ENCODE measurements at places on chromosomes 3 and 15.

DNA sequence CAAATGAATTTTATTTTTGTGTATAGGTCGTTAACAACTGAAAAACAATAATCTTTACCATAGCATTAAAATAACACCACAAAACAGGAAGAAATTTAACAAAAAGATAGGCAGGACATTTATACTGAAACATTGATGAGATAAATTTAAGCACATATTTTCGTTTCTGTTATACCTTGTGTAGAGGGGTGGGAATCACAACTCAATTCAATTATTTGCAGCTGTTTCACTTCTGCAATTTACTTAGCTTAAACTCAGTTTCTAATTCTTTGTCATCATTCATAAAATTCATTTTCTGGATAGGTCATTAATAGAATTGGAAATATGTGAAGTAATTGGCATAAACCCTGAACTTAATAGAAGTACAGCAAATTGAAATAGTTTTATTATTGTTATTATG, 42.3 kb downstream of the TP63 start:
- DNase-seq, result no peak

GRCh38 chr15:44215594-44215993, 20.5 kb upstream of the FRMD5 start:
- no peak for DNase-seq

DNA sequence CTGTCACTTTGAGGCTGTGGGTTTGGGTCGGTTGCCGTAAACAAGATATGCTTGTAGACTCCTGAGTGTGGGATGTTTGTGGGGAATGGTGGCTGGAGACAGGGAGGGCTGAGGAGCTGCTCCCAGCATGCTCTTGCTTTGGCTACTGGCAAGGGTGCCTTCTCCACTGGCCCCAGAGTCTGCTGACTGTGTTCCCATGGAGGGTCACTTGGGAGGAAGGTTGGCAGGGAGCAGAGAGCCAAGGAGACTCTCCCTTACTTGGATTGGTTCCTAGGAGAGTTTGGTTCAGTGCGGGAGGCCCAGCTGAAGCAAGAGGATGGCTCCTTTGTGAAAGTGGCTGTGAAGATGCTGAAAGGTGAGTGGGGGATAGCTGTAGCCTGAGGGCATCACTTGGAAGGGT, 11.8 kb downstream of the TYRO3 start:
- DNase-seq, result no peak

GRCh38 chr15:26191193-26191592, 328.1 kb upstream of the ATP10A start:
- DNase-seq, result no peak

DNA sequence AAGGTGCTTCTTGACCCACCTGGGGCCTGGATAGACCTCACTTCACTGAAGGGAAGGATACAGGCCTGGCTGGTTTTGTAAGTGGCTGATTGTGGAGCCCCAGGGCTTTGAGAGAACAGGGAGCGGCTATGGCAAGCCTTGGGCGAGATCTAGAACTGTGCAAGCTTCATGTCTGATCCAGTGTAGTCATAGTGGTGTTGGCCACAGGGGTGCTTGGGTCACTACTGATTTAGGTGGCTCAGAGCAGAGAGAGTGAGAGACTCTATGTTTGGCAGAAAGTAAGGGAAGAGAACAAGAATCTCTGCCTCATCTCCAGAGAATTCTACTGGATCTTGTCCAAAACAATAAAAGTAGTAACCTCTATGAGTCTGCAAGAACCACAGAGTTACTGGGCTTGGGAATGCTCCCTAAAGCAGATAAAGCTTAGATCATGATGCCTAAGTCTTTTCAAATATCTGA, 394.2 kb upstream of the EPHA3 start:
- DNase-seq, result no peak

All from stimulated activated CD4-positive, alpha-beta T cell treated with anti-CD3 and anti-CD28 coated beads, Interleukin-4, amount 100 ng/mL, for 4 hours (primary cell).